ENCODE measurements at places on chromosomes 3 and 15.
A peak's percentile ranks its signal among the peaks of the same experiment; 100 is the strongest.

GRCh38 chr15:91099995-91100813, at the start of gene SV2B:
TSS of gene SV2B (plus strand) at chr15:91100257. CDS start at chr15:91226264, 126,007 bp downstream.
- peak; percentile 19 for DNase-seq

DNA sequence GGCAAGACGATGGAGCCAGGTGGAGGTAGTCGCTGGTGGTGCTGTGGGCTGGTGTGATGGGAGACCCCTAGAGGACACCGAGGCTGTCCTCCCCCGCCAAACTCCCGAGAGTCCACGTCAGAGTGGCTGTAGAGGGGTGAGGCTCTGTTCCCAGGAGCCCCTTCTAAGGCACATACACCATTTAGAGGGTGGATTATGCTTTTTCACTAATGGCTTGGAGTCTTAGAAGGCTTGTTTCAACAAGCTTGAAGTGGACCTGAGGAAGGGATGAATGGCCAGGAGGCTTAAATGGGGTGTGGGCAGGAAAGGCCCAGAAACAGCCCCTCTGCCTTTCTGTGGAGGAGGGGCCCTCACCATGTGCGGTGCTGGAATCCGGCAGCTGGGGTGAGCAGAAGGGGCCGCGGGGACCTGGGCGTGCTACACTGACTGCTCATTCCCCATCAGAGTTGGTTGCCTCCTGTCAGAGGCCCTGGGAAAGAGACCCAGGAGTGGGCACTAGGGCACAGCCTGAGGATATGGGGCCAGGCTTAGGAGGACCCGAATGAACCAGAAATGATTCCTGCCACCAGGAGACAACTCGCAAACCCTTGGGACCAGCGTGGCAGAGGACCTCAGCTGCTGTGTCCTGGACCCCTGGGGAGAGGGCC, 66.2 kb downstream of the FEM1B start:
- DNase-seq, result no peak

DNA sequence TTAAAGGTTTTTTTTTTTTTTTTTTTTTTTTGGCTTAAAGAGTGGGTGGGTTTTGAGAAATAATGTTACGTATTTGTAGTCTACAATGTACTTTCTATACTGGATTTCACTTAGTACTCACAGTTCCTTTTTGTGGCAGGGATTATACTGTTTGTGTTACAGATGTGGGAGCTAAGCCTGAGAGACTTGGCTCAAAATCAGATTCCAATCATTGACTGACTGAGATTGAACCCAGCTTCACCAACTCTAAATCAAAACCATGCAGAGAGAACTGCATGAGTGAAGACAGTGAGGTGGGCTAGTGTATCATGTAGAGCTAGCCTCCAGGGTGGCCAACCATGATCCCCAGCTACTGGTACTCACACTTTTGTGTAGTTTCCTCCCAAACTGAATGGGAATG, 68.0 kb downstream of the TMEM108 start:
- no peak for DNase-seq

DNA sequence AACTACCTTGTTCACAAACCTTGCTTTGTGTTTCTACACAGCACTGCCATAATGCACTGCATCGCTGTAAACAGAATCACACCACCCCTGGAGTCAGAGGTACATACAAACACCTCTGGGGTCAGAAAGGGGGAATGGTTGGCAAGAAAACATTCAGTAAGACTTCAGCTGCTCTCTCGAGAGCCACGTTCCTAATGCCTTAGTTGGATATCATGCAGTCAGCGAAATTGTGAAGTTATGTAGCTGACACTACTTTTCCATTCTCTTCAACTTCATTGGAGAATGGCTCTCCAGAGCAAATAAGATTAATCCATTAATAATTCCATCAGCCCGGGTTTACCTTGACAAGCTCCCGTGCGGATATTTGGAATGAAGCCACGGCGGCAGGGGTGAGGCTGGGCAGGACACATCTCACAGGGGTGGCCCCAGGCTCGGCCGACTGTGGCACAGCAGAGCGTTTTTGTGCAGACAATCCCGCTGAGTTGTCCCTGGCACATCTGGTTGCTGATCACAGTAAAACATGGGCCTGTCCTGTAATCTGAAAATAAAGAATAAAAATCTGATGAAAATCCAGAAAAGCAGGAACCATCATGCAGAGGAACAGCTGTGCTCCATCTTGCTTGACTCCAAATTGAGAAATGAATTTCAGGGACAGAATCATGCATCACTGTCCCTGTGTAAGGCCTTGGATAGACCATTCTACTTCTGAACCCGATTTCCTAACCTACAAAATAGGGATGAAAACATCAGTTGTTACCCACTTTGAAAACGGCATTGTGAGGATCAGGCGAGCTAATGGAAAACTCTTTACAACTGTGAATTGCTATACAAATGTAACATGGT, 108.0 kb downstream of the FBN1 start:
- DNase-seq, result no peak

GRCh38 chr3:30615615-30616346, 9.4 kb downstream of the TGFBR2 start:
- no peak for DNase-seq

GRCh38 chr3:63644212-63644797, 8.2 kb upstream of the SNTN start:
- no peak for DNase-seq

- no peak for DNase-seq
Measured at GRCh38 chr15:58284293-58284692, 146.1 kb downstream of the AQP9 start.

GRCh38 chr3:172142051-172142863, 102.9 kb downstream of the FNDC3B start:
- DNase-seq, result no peak

GRCh38 chr3:160226026-160226907, 1.0 kb downstream of the C3orf80 start:
- DNase-seq, result no peak

- no peak for DNase-seq
Measured at GRCh38 chr15:63469984-63470383, 34.4 kb upstream of the USP3 start.

GRCh38 chr15:76492538-76492937, 156.0 kb downstream of the ISL2 start:
- DNase-seq, result no peak

DNA sequence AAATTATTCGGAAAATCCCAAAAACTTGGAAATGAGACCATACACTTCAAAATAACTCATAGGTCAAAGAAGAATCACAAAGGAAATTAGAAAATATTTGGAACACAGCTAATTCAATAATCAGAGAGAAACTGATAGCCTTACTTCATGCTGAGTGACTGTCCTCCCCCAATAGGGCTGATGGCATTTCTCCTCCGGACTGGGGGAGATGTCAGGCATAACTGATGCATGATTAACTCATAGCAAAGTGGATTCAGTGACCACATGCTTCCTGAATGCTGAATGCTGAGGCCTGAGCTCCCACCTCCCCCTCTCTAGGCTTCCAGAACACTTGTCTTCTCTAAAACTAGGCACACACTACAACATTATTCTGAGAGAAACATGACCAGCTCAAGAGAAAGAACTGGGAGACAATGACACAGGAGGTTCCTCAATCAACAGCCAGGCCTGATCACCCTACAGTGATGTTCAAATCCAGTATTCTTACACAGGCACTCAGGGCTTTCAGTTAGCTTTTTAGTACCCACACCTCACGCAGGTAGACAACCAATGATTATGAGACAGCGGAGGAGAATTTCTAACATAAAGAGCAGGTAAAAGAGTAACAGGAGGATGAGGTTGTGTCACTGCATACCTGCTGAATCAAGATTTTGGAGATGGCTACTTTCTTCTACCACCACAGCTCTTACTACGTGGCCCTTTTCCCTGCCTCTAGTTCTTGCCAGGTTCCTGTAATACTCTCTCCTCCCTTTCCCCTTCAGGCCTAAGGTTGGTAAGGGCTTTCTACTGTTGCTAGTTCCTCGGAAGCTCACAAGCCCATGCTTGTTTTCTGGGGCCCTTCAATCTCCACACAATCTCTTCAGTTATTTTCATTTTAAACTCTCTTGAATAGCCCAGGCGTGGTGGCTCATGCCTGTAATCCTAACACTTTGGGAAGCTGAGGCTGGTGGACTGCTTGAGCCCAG, 96.1 kb downstream of the FMN1 start:
- no peak for DNase-seq

DNA sequence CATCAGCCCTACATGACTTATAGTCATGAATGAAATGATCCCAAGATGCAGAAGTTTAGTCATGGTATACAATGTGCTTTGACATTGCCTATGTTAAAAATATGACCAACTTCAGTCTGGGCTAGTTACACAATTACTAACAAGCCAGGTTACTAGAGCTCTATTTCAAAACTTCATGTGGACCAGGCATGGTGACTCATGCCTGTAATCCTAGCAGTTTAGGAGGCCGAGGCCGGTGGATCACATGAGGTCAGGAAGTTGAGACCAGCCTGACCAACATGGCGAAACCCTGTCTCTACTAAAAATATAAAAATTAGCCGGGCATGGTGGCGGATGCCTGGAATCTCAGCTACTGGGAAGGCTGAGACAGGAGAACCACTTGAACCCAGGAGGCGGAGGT, 613.0 kb downstream of the CADM2 start:
- DNase-seq, result no peak

DNA sequence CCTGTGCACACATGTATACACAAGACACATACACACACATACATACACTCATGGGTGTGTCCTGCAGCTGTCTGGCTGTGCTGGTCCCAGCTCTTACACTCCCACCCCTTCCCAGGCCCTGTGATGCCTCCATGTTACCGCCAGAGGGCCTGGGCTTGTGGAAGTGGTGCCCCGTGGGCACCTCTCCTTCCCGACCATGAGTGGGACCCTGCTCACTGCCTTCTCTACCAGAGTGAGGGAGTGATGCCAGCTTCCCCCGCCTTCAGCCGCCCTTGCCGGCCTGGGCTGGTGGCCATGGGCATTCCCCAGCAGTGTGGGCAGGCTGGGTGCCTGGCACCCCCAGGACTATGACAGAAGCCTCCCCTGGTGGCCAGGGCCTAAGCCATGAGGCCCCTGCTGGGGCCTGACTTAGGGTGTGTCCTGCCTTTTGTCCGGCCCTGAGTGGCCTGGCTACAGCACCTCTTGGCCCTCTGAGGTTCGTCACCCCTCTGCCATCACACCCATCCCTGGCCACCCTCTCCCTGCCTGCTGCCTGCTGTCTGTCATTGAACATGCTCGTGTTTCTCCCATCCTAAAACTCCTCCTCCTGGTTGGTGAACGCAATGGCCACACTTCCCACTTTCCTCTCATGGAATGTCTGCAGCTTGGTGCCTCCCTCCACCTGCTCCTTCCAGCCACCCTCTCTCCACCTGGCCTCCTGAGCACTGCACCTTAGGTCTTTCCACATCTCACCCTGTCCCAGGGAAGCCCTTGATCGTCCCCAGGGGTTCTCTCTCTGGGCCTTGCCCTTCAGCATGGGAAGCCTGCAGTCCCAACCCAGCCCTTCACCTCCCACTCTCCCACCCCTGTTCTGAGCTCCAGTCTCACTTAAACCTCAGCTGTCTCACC, 14.6 kb downstream of the HDAC11 start:
- DNase-seq, result no peak

GRCh38 chr3:87136066-87136596, 91.0 kb upstream of the CHMP2B start:
- no peak for DNase-seq

DNA sequence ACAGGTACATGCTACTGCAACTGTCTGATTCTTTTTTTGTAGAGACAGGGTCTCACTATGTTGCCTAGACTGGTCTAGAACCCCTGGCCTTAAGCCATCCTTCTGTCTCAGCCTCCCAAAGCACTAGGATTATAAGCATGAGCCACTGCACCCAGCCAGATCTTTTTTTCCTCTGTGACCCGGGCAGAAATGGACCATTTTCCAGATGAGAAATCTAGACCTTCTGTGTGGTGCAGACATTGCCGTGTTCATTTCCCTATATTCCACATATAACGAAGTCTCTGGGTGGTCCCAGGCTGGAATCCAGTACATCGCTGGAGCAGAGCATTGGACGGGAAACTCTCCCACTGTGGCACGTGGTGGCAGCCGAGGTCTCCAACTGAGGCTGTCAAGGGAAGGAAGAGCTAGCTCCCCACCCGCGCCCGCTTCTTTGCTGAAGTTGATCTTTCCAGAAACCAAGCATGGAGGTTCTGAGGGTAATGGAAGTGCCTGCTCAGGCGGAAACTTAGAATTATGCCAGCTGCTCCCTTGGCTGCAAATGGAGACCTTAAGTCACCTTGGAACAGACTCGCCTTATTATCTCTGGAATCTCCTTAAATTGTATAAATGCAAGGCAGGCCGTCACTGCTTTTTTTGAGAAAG, 23.1 kb upstream of the TXNRD3 start:
- no peak for DNase-seq

DNA sequence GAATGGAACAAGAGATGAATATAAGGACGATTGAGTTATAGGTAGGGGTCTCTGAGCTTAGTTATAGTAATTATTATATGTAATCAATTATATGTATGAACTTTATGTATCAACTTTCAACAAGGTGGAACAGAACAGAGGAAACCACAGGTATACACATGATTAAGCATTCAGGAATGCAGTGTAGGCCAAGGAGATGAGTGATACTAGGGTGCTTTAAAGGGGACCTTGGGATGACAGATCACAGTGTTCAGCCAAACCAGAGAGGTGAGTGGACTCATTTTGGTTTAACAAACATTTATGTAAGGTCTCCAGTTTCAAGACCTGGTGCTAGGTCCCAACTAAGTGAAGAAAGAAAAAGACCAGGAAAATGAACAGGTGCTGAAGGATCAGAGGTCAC, 895.5 kb downstream of the ROBO2 start:
- no peak for DNase-seq

DNA sequence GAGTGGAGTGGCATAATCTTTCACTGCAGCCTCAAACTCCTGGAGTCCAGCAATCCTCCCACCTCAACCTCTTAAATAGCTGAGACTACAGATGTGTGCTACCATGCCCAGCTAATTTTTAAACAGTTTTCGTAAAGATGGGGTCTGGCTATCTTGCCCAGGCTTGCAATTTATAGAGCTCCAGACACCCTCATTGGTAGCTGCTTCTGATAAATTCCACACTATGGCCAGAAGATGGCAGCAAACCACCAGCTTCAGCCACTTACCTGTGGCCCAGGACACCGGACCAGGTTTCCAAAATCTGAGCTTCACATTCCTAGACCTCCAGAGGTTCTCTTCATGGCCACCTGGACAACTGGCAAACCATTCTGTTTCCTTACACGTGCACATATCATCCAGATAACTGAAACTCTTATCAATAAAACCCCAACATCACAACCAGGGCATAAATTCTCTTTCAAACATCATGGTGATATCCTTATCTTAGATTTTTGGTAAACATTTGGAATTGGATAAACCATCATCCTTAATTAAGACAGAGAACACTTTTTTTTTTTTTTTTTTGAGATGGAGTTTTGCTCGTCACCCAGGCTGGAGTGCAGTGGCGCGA, 28.9 kb downstream of the FBXW12 start:
- peak; percentile 41 for DNase-seq

Data from T-helper 17 cell (primary cell).